GM19239 (cell line): ENCODE measurements at places on chromosomes 6 and 20.

- no peak for DNase-seq
Measured at GRCh38 chr6:3398165-3398562, 58.7 kb downstream of the SLC22A23 start.

DNA sequence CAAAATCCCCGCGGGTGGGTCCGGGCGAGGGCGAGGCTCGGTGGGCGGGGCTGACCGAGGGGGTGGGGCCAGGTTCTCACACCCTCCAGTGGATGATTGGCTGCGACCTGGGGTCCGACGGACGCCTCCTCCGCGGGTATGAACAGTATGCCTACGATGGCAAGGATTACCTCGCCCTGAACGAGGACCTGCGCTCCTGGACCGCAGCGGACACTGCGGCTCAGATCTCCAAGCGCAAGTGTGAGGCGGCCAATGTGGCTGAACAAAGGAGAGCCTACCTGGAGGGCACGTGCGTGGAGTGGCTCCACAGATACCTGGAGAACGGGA is 809 bp downstream of the HLA-G start:
- no peak for DNase-seq

DNA sequence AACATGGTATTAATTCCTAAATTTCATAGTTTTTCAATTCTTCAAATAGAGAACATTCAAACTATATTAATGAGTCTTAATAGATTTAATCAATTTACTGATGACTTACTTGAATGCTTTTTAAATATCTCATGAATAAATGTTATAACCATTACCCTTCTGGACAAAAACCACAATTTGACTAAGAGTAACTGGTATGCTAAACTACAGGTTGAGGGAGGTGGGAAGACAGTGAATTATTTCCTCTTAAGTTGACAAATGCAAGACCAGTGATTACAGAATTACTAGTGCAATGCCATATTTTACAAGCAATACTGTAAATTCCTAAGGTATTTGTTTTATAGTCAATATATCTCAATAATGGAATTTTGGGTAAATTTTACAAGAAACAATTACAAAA is 65.1 kb downstream of the REV3L start:
- no peak for DNase-seq

- DNase-seq: no peak
Measured at GRCh38 chr6:105553171-105553570, 150.3 kb upstream of the PREP start.

DNA sequence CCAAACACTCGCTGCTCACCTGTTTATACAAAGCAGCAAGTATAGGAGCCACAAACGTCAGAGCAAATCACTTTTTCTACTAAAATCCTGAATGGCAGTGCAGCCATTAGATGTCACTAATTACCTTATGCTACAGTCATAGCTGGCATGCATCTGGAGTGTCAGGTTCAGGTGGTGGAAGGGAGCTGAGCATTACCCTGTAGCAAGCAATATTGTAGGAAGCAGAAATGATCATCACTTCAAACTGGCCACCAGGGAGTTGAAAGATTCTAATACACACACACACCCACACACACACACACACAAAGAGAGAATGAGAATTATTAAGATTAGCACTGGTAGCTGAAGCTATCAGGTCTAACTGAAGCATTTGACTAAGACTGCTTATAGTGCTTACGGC is 75.8 kb downstream of the EFHC1 start:
- no peak for DNase-seq

DNA sequence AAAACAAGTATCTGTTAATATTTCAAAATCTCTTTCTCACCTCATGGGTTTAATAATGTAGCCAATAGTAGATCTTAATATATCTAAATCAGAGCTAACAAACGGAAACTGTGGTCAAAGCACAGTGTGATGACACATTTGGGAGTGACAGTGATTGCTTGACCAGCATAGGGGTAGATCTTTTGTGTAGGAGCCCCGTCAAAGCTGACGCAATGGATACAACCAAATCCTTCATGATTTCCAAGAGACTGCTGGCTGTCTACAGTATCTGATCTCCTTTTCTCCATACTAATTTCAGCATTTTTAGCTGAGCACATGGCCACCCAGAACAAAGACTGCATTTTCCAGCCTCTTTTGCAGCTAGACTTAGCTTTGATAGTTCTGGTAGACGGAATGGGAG is 299.3 kb upstream of the ECI2 start:
- DNase-seq: no peak

GRCh38 chr6:156313037-156313436 is 464.1 kb upstream of the ARID1B start:
- no peak for DNase-seq
